ENCODE measurements at places on chromosomes 7 and 10.
A peak's percentile ranks its signal among the peaks of the same experiment; 100 is the strongest.

DNA sequence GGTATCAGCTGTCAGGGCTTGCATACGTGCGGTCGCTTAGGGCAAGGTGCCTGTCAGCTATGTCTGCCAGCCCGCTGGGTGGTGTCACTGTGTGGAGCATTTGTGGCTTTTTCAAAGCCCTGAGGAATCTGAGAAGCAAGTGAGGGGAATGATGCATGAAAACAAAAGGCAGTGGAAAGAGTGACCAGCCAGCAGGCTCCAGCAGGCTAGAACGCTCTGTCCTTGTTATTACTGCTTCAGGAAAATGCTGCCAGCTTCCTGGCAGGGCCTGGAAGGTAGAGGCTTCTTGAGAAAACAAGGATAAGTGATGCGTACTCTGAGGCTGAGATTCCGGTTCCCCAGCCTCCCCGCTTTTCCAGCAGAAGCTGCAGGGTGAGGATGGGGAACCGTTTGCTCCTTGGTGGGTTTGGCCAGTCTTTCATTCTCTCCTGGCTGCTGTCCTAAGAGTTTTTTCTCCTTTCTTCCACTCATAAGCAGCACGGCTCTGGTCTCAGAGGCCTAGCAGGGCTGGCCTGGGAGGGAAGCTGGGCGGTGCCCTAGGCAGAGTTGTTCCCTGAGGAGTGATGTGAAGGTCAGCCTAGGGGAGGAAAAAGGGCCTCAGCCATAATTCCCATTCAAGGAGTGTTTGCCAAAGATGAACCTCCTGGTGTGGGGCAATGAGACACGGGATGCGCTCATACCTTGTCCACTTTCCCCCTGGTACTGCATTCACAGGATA is 42.8 kb upstream of the MKLN1 start:
- peak; percentile 17 for DNase-seq

- no peak for DNase-seq
Observed at GRCh38 chr7:46452561-46453135, 531.6 kb upstream of the IGFBP3 start.

DNA sequence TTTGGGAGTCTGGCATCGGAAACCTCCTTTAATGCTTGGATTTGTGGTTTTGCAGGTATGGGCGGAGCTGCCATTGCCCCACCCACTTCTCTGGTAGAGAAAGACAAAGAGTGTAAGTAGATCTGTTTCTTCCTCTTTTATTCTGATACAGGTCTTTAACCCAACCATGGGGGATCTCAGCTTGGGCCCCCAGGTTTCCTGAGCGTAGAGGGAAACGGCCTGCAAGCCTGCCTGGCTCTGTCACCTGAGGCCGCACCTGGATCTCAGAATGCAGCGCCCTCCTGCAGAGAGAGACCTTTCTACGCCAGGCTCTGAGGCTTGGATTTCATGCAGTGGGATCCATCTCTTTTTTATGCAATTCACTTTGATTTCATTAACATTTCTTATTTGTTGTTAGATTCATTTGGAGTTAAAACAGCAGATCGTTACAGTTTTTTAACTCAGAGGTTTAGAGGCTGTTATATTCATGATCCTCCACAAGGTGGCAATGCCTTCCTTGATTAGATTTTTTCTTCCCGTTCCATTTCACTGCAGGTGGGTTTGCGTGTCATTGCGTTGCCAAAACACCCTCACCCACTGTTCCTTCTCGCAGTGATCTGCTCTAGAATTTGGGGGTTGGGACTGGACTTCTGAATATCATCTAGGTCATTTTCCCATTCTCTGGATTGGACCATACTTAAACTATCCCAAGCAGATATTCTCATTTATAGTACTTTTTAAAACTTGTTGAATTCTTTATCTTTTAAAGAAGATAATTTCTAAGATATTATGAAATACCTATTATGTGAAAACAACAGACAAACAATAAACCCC is 20.0 kb downstream of the RBM17 start:
- peak; percentile 58 for DNase-seq

DNA sequence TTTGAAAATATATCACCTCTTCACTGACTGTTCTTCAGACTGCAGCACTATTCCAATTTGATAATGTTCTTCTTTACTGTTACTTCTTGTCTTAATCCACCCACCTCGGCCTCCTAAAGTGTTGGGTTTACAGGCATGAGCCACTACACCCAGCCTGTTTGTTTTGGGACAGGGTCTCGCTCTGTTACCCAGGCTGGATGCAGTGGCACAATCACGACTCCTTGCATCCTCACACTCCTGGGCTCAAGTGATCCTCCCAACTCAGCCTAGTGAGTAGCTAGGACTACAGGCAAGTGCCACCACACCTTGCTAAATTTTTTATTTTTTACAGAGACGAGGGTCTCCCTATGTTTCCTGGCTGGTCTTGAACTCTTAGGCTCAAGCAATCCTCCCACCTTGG is 77.9 kb downstream of the NDUFB2 start:
- DNase-seq: no peak

DNA sequence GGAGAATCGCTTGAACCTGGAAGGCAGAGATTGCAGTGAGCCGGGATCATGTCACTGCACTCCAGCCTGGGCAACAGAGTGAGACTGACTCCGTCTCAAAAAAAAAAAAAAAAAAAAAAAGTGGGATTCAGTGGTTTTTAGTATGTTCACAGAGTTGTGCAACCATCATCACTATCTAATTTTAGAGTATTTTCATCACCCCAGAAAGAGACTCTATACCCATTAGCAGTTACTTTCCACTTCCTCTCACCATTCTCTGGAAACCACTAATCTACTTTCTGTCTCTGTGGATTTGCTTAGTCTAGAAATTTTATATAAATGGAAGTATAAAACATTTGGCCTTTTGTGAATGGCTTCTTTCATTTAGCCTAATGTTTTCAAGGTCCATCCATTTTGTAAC is 113.4 kb downstream of the ST7 start:
- no peak for DNase-seq

DNA sequence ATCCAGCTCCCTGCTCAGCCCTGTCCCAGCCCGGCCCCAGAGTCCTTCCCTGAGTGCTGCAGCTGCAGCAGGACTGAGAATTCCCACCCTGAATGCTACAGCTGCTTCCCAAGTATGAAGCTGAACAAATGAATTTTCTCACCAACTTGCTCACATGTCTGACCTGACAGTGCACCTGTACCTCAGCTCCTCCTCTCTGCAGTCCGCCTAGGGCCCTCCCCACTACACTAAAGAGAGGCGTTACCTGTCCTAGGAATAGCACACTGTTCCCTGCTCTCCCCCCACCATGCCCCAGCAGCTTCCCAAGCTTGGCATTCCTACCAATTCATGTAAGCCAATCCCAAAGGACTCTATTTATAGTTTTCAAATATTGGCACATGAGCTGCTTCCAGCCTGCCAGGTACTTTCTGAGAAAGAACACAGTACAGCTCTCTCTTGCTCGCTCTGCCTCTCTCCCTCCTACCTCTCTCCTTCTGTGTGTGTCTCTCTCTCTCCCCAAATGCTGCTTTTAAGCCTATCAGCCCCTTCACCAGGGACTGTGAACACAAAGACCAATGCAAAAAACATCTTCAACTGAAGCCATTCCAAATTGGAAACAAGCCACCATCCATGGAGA is 400.1 kb downstream of the TNS3 start:
- DNase-seq: no peak

DNA sequence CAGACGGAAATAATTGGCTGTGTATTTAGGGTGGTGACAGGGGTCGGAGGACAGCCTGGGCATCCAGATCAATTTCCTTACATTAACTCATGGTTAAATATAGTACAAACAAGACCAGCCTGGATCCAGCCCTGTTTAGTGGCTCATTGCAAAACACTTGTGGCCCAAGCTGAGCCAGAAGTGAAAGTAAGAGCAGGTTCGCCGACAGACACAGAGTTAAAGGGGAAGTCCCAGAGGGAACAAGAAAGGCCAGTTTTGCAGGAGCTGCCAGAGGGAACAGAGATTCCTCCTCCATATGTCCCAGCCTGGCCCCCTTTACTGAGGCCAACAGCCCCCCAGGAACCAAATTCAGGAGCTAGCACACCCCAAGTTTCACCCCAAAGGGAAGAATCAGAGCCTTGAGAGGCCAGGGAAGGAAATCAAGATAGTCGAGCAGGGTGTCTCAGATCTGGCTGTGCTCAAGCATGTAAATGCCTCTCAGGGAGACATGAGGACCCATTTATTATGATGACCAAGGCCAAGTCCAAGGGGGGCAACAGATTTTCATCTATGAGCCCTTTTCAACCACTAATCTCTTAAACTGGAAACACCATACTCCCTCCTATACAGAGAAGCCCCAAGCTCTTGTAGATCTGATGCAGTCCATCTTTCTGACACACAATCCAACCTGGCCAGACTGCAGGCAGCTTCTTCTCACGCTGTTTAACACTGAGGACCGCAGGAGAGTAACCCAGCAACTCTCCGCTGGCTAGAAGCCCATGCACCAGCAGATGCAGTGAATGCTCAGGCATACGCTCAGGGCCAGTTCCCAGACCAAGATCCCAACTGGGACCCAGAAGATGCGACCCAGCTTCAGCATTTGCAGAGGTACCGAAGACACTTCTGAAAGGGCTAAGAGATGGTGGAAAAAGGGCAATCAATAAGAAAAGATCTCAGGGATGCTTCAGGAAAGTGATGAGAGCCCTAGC is 15.9 kb upstream of the ADCK2 start:
- peak; percentile 75 for DNase-seq

- no peak for DNase-seq
Observed at GRCh38 chr7:71595176-71595575, 463.2 kb downstream of the GALNT17 start.

DNA sequence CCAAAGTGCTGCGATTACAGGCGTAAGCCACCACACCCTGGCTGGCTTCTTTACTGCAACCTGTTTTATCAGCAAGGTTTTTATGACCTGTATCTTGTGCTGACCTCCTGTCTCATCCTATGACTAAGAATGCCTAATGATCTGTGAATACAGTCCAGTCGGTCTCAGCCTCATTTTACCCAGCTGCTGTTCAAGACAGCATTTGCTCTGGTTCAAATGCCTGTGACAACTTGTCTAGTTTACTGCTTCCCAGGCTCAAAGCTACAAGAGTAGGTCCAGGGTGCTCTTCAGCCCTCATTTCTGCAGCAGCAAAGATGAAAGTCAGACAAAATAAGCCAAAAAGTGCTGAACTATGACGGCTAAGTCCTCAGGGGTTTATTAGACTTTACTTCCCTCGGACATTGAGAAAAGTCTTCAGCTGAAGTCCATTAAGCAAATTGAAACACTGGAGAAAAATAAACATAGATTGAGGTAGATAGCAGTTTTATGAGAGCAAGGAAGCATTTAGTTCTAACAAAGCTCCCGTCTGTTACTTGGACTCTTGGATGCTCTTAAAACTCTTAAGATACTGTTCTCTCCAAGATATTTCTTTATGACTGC is 12.5 kb upstream of the LYZL1 start:
- DNase-seq: no peak

GRCh38 chr7:103905997-103906396 is 83.5 kb downstream of the RELN start:
- DNase-seq: no peak

- peak; percentile 42 for DNase-seq
Observed at GRCh38 chr7:103343758-103344452, 662 bp downstream of the DNAJC2 start.

DNA sequence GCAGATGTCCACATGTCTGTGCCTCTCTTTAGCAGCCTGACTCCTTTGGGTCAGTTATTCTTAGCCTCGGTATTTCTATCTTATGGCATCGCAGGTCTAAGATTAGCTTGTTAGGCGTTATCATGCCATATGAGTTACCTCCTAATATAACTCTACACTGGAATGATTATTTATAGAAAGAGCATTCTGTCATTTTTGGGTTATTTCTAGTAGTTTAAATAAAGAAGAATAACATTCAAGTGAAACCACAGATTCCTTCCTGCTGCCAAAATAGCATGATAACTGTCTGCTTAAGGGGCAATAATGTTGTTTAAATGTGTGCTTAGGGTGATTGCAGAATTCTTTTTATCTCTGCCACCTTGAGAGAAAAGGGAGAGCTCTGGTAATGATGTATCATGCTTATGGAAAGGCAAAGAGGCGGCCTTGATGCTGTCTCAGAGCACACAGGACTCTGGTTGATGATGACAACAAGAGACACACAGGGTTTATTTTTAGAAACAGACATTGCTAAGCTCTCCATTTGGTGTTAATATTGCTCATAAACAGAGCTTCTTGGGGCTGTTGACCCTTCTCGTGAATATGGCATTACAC is 10.4 kb downstream of the HDAC9 start:
- peak; percentile 7 for DNase-seq

GRCh38 chr7:140358412-140359051 is 39.8 kb downstream of the SLC37A3 start:
- DNase-seq: no peak

GRCh38 chr10:3142146-3142875 is 30.3 kb downstream of the PITRM1 start:
- no peak for DNase-seq

- no peak for DNase-seq
Observed at GRCh38 chr10:118020365-118020764, 26.4 kb downstream of the RAB11FIP2 start.

DNA sequence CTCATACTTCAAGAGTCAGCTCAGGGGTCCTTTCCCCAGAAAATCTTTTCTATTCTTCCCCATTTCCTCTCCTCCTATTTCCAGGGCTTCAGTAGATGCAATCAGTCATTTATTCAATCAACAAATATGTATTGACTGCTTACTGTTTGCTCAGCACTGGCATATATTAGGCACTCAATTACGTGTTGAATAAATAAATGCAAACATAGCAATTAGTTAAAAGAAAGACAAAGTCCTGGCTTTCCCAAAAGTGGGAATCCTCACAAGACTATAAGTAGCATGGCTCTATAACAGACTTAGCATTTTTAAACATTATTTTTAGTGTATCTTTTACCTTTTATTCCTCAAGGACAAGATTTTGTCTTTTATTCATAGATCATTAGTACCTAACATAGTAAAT is 111.6 kb downstream of the CHCHD3 start:
- no peak for DNase-seq

DNA sequence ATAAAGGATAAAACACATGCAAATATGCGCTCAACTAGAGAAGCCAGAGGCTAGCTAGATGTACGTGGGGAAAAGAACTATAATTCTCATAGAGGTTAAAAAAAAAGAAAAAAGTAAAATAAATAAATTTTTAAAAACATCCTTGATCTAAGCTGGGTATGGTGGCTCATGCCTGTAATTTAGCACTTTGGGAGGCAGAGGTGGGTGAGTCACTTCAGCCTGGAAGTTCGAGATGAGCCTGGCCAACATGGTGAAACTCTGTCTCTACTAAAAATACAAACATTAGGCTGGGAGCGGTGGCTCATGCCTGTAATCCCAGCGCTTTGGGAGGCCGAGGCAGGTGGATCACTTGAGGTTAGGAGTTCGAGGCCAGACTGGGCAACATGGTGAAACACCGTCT is 18.6 kb upstream of the HSPA12A start:
- no peak for DNase-seq

- peak; percentile 16 for DNase-seq
Observed at GRCh38 chr10:125283191-125283835, 123.0 kb upstream of the CTBP2 start.

GRCh38 chr7:91942312-91942711 is 1.6 kb downstream of the AKAP9 start:
- DNase-seq: no peak

DNA sequence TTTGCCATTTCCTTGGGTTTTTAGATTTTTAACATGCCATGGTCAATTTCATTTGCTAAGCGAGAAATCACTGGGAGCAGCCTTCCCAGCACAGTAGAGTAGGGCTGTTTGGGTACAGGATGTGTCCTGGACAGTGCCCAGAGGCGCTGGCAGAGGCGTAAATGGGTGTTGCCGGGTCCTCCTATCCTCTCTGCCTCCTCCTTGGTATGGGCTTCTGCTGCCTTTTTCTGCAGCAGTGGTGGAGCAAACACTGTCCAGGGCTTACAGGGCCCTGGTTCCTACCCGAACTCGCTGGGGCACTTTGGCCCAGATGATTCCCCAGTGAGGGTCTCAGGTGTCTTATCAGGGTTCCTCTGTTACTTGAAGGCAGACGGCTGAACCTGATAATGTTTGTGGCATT is 298.3 kb downstream of the RPS24 start:
- DNase-seq: no peak

Measured in hepatocyte (in vitro differentiated cells).